ENCODE measurements at places on chromosomes 7 and 10.

- peaks cover 5% of the 10 kb centered on the region for H3K4me1 ChIP-seq
- H3K4me3 ChIP-seq: no peak overlapping the region
- H3K27ac ChIP-seq: no peak overlapping the region
These were observed 102.1 kb upstream of the ANLN start for GRCh38 chr7:36287371-36288241.

DNA sequence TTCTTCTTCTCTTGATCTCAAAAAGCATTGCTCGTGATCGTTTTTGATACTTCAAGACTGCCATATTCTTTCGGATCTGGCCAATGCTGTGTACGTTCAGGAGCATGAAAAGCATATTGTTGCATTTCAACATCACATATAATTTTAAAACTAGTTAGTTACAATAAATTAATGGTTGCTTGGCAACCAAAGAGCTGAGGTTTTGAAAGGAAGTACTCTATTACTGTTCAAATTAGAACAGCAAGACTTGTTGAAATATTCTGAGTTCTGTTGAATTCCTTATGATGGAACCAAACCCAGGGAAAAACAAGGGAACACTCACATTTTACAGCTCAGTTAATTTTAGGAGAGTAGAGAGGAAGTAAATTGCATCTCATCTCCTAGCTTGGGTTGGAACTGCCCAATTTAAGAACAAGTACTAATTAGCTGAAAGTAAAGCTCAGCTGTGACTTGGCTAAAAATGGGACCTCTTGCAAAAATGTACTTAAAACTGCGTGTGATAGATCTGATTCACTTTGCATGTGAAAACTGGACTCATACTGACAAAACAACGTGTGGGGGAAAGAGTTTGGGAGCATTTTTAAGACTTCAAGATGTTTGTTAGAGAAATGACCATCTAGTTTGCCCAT lies 21.2 kb downstream of the OR9A2 start:
- H3K27me3 ChIP-seq: peaks cover 6% of the 10 kb centered on the region
- H3K4me1 ChIP-seq: no peaks in the 10 kb centered on the region
- H3K27ac ChIP-seq: no peak overlapping the region
- H3K36me3 ChIP-seq: no peaks in the 10 kb centered on the region

- no peak overlapping the region for H3K4me3 ChIP-seq
- peaks cover 27% of the 10 kb centered on the region for H3K4me1 ChIP-seq
- DNase-seq: no peak
- H3K27me3 ChIP-seq: no peaks in the 10 kb centered on the region
These were observed 13.8 kb downstream of the TCF7L2 start for GRCh38 chr10:112963835-112964234.

DNA sequence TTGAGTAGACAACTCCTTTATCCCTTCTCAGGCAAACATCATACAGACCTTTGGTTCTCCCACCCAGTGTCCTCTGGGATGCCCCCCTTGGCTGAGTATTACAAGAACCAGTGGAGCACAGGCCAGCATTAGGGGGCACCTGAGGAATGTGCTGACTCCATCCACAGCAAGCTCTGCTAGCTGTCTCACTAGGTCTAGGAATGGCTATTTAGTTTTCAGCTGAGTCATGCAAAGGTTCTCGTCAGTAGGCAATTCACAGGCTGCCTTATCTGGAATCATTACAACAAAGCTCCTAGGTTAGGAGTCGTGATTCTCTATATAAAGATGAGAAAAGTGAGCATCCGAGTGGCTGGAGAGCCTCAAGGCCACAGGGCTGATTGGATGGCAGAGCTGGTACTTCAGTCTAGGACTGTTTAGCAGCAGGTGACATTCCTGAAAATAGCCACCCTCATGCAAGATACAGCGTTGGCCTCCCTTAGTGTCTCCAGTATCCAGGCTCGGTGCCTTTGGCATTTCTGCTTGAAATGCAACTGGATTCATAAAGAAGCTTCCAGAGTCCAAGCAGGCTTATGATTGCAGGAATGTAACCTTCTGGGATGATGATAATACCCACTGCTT lies 75.8 kb downstream of the CDCA7L start:
- no peak overlapping the region for H3K4me3 ChIP-seq
- no peak for DNase-seq
- H3K27ac ChIP-seq: no peak overlapping the region
- H3K4me1 ChIP-seq: peaks cover 52% of the 10 kb centered on the region

GRCh38 chr7:7405461-7405860 lies 130.2 kb downstream of the COL28A1 start:
- H3K27ac ChIP-seq: no peak overlapping the region
- H3K27me3 ChIP-seq: peaks cover under 1% of the 10 kb centered on the region
- H3K36me3 ChIP-seq: no peaks in the 10 kb centered on the region
- DNase-seq: no peak
- no peaks in the 10 kb centered on the region for H3K4me1 ChIP-seq
- H3K4me3 ChIP-seq: no peak overlapping the region

DNA sequence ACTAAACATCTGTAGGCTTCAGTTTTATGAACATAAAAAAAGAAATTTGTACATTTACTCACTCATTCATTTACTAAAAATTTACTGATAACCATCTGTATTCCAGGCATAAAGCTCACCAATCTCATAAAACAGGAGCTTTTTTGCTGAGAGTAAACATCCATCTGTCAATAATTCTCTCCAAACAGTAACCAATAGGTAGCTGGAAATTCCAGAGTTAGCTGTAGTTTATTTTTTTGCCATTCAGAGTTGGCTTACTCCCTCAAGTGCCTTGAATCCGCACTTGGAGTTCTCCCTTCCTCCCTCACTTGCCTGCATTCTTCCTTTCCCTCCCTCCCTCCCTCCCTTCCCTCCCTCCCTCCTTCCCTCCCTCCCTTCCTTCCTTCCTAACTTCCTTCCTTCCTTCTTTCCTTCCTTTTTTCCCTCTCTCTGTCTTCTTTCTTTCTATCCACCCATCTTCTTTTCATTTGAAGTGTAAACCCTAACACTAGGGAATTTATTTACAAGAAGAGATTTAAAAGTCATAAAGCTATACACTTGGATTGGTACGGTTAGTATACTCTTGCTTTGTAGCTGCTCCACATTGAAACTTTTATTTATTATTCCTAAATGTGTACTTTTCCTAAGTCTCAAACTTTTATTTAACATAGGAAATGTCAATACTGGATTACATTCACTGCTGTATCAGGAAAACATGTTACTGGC lies 44.6 kb upstream of the BICC1 start:
- H3K36me3 ChIP-seq: no peaks in the 10 kb centered on the region
- H3K27me3 ChIP-seq: no peaks in the 10 kb centered on the region
- H3K4me3 ChIP-seq: no peak overlapping the region
- DNase-seq: no peak

DNA sequence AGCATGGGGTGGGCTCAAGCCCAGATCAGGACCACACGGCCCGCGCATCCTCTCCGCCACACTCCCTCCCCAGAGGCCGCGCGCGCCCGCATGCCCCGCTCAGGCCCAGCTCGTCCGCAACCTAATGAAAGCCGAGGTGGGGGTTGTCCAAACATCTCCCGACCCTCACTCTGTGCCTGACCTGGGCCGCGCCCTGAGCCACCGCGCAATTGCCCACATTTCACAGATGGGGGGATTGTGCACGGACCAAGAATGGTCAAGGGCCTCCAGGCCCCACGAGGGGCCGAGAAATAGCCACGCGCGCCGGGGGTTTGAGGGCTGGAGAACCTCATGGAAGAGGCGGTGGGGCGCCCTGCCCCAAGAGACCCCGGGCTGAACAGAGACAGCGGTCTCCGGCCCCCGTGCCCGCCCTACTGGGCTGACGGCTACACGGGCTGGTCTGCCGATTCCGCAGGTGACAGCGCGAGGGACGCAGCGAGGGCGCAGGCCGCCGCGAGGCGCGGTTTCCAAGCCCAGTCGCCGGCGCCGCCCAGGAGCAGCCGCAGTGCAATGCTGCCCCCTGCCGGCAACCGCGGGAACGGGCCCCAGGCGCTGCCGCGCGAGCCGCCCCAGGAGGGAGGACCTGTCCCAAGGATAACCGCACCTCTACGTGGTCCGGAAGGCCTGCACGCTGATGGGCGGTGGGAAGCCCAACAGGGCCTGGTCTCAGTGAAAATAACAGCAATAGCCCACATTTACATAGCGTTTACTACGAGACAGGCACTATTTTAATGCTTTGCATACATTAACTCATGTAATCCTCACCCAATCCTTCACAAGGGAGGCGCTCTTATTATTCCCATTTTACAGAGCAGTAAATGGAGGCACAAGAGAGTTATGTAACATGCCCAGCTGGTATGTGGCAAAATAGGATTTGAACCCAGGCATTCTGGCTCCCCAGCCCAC lies 10.5 kb upstream of the GRID1 start:
- no peaks in the 10 kb centered on the region for H3K36me3 ChIP-seq
- no peak overlapping the region for H3K27ac ChIP-seq
- no peak overlapping the region for H3K4me3 ChIP-seq
- H3K27me3 ChIP-seq: peaks cover 10% of the 10 kb centered on the region
- DNase-seq: peak; percentile 64
- H3K4me1 ChIP-seq: no peaks in the 10 kb centered on the region

- H3K27me3 ChIP-seq: no peaks in the 10 kb centered on the region
- no peaks in the 10 kb centered on the region for H3K4me1 ChIP-seq
- DNase-seq: no peak
These were observed 61.8 kb downstream of the PTPRN2 start for GRCh38 chr7:158525648-158526484.

- H3K36me3 ChIP-seq: no peaks in the 10 kb centered on the region
- no peak overlapping the region for H3K27ac ChIP-seq
- H3K27me3 ChIP-seq: peaks cover 17% of the 10 kb centered on the region
- no peak for DNase-seq
- H3K4me1 ChIP-seq: no peaks in the 10 kb centered on the region
- no peak overlapping the region for H3K4me3 ChIP-seq
These were observed 171.2 kb downstream of the PTPRN2 start for GRCh38 chr7:158416283-158416933.

- no peak overlapping the region for H3K27ac ChIP-seq
- no peaks in the 10 kb centered on the region for H3K4me1 ChIP-seq
- no peak for DNase-seq
- no peaks in the 10 kb centered on the region for H3K27me3 ChIP-seq
- H3K36me3 ChIP-seq: no peaks in the 10 kb centered on the region
These were observed 30.6 kb downstream of the ECHDC3 start for GRCh38 chr10:11772575-11773288.

- DNase-seq: no peak
- H3K36me3 ChIP-seq: no peaks in the 10 kb centered on the region
- H3K27ac ChIP-seq: no peak overlapping the region
- no peaks in the 10 kb centered on the region for H3K27me3 ChIP-seq
- no peak overlapping the region for H3K4me3 ChIP-seq
- H3K4me1 ChIP-seq: peaks cover 20% of the 10 kb centered on the region
These were observed 218.8 kb upstream of the FRMD4A start for GRCh38 chr10:14549496-14549895.

- no peaks in the 10 kb centered on the region for H3K36me3 ChIP-seq
- DNase-seq: no peak
- no peaks in the 10 kb centered on the region for H3K27me3 ChIP-seq
- no peaks in the 10 kb centered on the region for H3K4me1 ChIP-seq
- no peak overlapping the region for H3K4me3 ChIP-seq
These were observed 235.1 kb upstream of the CXCL12 start for GRCh38 chr10:44619975-44620374.

DNA sequence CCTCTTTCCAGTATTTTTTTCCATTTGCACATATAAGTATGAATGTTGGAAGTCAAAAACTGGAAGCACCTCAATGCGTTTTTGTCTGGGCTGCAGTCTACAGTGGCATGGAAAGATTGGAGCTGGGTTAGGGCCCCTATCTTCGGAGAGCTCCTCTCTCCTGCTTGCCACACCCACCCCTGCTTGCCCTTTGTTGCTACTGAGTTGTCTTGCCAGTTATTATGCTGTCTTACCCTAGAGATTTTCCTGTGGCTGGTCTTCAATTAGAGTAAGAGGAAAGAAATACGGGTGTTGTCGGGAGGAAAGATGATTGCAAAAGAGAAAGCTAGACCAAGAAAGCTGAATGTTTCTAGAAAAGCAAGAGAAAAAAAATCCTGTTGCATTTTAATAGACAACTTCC lies 228.9 kb upstream of the CELF2 start:
- DNase-seq: no peak
- peaks cover 12% of the 10 kb centered on the region for H3K4me1 ChIP-seq
- H3K27me3 ChIP-seq: no peaks in the 10 kb centered on the region
- H3K27ac ChIP-seq: no peak overlapping the region
- no peaks in the 10 kb centered on the region for H3K36me3 ChIP-seq

- no peaks in the 10 kb centered on the region for H3K36me3 ChIP-seq
- H3K4me3 ChIP-seq: no peak overlapping the region
- peaks cover 7% of the 10 kb centered on the region for H3K4me1 ChIP-seq
- H3K27ac ChIP-seq: no peak overlapping the region
These were observed 4.7 kb downstream of the ZNF503 start for GRCh38 chr10:75396631-75397495.

DNA sequence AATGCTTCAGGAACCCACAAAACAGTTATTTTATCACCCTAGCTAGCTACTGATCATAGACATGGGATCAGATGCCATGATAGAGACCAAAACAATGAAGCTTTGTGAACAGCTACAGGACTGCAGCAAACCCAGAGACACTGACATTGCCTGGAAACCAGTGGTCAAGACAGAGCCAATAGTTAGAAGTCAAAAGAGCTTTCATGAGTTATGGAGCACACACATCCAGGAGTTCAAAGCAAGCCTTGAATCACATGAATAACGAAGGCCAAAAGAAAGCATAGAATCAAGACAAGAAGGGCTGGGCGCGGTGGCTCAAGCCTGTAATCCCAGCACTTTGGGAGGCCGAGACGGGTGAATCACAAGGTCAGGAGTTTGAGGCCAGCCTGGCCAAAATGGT lies 34.5 kb upstream of the GSAP start:
- H3K4me1 ChIP-seq: no peaks in the 10 kb centered on the region
- no peaks in the 10 kb centered on the region for H3K27me3 ChIP-seq
- H3K36me3 ChIP-seq: no peaks in the 10 kb centered on the region
- no peak for DNase-seq
- H3K4me3 ChIP-seq: no peak overlapping the region

- no peaks in the 10 kb centered on the region for H3K36me3 ChIP-seq
- H3K27ac ChIP-seq: no peak within 1 kb of the TSS
- peaks cover 100% of the 10 kb centered on the region for H3K27me3 ChIP-seq
- peak; percentile 14 for DNase-seq
These were observed at the start of gene GFRA1 for GRCh38 chr10:116272440-116273283. Gene GFRA1, minus strand, starts transcription at chr10:116273206. Its CDS starts 1,177 bp downstream, at chr10:116272029.

DNA sequence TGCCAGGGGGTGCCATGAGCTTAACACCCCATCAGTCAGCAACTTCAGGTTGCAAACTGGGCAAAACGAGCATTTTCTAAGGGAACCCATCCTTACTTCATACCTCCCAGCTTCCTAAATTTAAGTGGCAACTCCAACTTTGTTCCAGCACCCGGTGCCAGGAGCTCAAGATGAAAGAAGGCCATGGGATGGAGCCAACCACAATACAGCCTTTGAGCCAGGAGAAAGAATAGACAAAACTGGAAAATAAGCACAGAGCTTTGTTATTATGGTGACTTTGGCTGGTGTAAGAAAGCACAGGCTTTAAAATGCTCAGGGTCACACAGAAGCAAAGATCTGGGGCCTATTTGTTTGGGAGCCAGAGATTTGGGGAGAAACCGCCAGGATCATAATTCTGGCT lies 388.7 kb upstream of the MGMT start:
- no peak for DNase-seq
- no peaks in the 10 kb centered on the region for H3K36me3 ChIP-seq
- peaks cover 17% of the 10 kb centered on the region for H3K4me1 ChIP-seq
- peak overlapping the region; percentile 70 for H3K27ac ChIP-seq
- H3K27me3 ChIP-seq: no peaks in the 10 kb centered on the region

- H3K4me3 ChIP-seq: no peak overlapping the region
- H3K27me3 ChIP-seq: no peaks in the 10 kb centered on the region
- no peak overlapping the region for H3K27ac ChIP-seq
- no peak for DNase-seq
These were observed 124.1 kb upstream of the LAMB4 start for GRCh38 chr7:108254259-108254658.

Measured in A673 (cell line).